BE2C (cell line): ENCODE measurements at places on chromosomes 12 and 14.

DNA sequence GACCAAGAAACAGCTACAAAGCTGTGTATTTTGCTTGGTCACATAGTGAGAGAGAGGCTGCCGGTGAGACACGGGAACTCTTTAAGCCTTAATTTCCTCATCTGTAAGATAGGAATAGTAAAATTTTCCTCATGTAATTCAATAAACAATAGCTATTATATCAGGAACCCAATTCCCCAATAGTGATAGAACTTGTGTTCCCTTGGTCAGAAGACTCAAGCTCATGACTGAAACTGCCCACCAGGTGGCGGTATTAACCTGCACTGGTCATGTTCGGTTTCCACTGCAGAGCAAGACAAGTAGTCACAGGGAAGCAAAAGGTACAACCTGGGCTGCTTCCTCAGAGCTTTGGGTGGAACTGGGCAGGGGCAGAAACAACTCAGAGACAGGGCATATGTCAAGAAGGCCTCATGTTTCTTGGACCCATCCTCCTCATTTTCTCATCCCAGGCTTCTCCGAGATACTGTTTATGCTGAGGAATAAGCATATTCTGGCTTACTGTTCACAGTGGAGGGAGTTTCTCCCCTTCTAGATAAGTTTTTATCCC lies 4.2 kb upstream of the AJUBA start:
- peak; percentile 88 for DNase-seq

- no peak for DNase-seq
Measured at GRCh38 chr14:66066981-66067776, 419.0 kb upstream of the CCDC196 start.

DNA sequence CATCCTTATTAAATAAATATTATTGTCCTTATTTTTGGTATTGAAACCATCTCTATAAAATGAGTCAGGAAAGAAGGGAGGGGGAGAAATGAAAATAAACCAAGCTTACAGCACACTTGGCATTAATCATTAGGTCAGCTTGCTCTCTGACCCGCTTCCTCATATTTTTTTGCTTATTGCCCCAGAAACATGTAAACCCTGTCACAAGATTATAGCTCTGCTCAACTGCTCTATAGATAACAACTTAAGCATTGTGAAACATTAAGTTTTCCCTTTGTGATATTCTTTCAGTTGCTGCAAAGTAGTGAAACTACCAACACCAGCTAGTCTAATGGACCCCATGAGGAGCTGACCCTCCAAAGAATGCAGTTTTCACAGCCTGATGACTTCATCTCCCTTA lies 819.5 kb downstream of the SLC16A7 start:
- DNase-seq = no peak

- no peak for DNase-seq
Measured at GRCh38 chr12:125255935-125256633, 190.8 kb downstream of the AACS start.

DNA sequence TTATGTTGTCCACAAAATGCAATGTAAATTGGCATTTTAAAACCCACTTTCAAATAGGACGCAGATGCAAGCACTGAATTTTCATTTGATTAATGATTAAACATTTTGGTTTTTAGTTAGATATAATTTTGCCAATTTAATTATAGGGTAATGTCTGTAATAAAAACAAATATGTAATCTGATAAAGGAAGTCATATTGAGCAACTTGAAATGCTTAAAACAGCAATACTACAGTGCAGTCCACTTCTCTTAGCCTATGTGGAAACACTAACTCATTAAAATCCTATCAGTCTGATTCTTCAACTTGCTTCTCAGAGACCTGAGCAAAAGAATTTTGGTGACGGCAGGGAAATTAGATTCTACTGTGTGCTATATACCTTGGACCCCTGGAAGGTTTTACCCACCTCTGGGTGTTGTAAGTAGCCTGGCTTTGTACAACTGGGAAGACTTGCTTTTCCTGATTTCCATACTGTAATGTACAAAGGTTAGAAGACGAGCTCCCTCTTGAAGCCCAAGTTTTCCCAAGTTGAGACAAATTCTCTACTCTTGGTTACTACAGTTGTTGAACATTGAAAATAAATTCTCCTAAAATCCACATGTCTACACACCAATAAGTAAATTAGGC lies 4.1 kb downstream of the TRHDE start:
- DNase-seq = no peak

- no peak for DNase-seq
Measured at GRCh38 chr14:93855737-93856136, 67.5 kb upstream of the PRIMA1 start.

DNA sequence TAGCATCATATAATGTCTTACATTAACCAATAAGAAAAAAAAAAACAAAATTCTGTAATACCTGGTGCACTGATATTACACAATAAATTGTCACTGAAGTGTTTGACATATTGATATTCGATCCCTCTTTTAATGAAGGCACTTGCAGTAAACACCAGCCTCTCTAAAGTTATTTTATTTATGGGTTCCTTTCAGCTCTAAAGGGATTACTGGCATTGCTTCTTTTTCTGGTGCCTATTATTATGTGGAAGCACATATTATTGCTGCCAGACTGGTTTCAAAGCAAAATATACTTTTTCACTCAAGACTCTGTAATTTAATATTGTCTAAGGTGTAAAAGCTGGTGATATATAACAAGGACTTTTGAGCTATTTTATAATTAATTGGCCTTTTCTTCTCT lies 1090.5 kb downstream of the TRHDE start:
- no peak for DNase-seq

DNA sequence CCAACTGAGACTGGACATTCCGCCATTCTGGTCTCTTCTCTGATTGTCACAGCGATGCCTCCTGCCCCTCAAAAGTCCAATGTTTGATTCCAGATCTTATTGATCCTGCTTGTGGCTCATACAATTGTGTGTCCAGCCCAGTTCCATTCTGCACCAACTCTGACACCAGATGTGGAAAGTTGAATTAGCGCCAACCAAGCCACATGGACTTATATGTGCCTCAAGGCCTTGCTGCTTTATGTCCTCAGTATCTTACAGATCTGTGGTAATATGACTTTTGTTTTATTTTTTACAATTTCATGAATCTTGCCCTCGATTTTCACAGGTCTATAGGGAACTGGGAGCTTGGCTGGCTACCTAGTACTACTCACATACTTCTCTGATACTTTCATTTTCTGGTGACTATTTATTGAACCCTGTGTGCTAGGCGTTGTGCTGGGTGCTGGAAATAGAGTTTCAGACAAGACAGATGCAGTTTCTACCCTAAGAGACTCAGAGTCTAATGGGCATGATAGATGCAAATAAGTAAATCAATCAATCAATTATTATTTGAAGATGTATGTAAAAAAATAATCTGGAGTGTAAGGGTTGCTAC lies 472.0 kb downstream of the TMTC2 start:
- no peak for DNase-seq

DNA sequence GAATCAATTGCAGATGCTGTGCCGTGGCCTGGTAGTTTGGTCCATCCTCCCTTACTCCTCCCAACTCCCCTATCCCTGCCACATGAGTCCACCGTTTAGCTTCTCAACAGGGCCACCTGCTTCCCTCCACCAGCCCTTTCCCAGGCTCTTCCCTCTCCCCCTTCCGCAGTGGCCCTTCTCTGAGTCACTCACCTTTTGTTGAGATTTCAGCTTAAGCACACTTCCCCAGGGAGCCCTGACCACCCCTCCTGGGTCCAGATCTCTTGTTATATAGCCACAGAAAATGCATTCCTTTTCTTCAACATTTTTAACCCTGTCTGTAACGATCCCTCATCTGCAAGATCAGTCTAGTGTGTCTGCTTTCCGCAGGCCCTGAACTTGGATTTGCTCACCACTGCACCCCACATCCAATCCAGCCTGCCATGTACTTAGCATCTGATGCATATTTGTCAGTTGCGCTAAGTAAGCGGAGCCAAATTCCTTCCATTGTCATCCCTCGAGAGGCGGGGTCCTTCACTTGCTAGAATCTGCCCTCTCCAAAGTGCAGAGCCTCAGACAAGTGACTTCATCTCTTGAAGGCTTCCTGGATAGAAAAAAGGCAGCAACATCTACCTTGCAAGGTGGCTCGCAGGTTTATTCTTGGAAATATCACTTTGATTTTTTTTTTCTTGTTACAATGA lies 41.1 kb downstream of the TMEM63C start:
- DNase-seq = no peak

DNA sequence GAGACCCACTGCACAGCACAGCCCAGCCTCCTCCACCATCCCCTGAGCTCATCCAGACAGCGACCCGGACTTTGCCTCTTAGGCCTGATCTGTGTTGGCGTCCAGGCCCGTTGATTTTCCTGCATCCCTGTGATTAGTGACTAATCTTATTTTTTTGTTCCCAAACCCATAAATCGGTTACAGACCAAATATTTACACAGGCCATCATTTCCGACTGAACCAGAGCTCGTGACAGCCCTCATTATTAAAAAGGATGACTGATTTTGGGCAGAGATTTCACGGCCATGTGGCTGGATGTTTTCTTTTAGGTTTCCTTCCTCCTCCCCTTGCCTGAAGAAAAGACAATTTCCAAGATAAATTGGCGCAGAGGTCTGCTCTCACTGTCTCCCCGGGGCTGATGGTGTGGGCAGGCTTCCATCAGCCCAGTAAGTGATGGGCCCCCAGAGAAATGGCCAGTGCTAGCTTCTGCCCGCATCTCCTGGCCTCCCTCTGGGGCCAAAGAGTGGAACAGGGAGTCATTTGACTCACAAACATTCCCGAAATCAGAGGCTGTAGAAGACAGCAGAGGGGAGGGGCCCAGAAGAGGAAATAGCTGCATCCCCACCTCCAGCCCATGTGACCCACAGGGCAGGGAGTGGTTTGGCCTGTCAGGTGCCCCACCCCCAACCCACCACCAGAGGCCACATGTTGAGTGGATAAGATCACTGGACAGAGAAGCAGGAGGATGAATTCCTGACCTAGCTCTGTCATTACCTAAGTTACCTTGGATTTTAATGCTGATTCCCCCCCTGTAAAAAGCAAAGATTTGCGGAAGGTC lies 283.5 kb downstream of the KSR2 start:
- peak; percentile 83 for DNase-seq

GRCh38 chr12:77025782-77026314 lies 39.5 kb downstream of the E2F7 start:
- no peak for DNase-seq

DNA sequence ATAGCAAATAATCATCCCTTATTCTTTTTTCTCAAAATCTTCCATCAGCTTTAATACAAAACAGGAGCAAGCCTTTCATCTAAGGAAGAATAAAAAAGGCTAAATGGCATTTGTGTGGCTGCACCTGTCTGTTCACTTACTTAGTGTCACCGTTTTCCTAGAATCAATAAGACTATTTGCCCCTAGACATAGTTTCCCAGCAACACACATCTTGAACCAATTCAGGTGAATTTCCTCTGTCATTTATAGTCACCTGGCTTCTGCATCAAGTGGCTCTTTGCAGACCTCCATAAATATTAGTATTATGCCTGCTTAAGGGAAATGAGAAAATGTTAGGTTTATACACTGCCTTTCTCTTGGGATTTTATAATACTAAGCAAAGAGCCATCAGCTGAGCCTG lies 17.4 kb upstream of the GCH1 start:
- DNase-seq = no peak
